ENCODE measurements at places on chromosomes 7 and 10.

- DNase-seq: no peak
These were observed 341.5 kb downstream of the ELMO1 start for GRCh38 chr7:37107047-37107750.

GRCh38 chr7:78437118-78437517, 638.5 kb downstream of the PHTF2 start:
- no peak for DNase-seq

DNA sequence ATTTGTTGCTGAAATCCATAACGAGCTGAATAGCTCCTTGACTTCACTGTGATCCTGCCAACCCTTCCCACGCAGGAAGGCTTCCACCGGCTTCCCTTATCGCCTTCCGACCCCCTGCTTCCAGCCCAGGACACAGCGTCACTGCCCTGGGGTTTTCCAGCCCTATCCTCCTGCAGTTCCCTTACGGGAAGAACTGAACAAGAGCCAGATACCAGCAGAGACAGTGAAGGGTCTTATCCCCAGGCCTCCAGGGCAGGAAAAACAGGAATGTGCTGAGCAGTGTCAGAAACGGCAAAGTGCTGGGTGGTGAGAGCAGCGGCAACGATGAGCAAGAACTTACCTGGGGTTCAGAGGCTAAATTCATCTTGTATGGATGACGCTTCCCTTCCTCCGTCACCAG, 22.4 kb downstream of the PDLIM1 start:
- DNase-seq: no peak

GRCh38 chr7:33644489-33644888, 260.9 kb upstream of the BMPER start:
- no peak for DNase-seq

DNA sequence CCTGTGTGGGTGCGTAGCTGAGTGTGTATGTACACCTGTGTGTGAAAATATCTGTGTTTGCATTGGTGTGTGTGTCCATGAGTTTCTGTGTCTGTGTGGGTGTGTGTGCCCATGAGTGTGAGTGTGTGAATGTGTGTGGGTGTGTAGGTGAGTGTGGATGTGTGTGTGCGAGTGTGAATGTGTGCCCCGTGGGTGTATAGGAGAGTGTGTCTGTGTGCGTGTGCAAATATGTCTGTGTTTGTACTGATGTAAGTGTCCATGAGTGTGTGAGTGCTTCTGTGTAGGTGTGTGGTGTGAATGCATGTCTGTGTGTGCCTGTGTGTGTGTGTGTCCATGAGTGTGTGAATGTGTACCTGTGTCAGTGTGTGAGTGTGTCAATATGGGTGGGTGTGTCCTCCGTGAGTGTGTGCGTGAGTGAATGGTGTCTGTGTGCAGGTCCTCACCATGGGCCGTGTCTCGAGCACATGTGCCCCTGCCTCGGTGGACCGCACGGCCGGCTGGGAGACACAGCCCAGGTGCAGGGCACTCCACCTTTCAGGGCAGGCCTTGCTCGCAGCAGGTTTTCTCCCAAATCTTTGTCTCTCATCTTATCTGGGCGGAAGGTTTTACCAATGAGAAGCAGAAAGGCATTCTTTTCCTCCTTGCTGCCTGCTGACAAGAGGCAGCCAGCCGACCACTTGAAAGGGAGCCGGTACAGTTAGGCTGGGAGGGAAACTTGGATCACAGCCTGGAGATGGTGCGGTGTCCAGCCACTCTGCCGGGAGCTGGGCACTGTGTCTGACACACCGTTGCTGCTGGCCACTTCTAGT, 107.1 kb upstream of the FAM20C start:
- DNase-seq: no peak

DNA sequence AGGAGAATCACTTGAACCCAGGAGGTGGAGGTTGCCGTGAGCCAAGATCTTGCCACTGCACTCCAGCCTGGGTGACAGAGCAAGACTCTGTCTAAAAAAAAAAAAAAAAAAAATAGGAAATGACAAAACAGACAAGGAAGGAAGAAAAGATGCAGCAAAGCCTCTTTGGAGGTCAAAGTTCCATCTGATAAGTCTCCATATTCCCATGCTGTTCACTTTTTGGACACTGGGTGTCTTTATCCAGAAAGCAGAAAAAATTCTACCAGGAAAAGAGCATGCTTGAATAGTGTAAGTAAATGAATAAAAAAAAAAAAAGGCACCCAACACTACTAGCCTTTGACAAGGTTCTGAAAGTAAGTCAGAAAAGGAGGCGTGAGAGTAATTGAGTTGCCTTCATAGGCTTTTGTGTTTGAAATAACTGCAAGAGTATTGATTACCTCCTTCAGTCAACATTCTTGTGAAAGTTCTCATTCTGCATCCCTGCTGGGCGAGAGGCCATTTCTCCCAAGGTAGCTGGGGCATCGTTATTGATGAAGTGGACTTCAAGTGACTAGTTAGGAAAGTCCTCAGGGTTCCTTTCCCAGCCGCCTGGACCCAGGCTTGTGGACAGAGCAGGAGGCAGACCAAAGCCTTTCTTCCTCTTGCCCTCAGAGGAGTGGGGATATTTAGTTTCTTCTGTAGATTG, 133.3 kb upstream of the KIF5B start:
- no peak for DNase-seq

- DNase-seq: no peak
These were observed 266.6 kb upstream of the PHYHIPL start for GRCh38 chr10:58909881-58910280.

DNA sequence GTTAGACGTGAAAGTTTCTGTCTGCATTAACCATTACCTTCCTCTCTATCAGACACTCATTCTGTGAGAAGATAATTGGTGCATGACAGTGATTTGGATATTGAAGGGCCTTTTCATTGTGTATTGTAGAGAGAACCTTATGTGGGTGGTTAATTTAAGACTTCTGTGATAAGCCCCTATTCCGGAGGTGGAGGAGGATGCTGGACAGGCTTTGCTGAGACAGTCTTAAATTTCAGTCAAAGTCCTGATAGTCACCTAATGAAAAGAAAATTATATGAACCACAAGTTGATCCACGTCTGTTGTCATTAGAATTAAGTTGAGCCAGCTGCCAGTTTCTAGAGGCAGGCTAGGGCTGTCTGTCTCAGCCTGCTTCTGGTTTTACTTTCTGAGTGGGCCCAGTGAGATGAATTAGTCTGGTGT, 62.9 kb downstream of the CELF2 start:
- no peak for DNase-seq

DNA sequence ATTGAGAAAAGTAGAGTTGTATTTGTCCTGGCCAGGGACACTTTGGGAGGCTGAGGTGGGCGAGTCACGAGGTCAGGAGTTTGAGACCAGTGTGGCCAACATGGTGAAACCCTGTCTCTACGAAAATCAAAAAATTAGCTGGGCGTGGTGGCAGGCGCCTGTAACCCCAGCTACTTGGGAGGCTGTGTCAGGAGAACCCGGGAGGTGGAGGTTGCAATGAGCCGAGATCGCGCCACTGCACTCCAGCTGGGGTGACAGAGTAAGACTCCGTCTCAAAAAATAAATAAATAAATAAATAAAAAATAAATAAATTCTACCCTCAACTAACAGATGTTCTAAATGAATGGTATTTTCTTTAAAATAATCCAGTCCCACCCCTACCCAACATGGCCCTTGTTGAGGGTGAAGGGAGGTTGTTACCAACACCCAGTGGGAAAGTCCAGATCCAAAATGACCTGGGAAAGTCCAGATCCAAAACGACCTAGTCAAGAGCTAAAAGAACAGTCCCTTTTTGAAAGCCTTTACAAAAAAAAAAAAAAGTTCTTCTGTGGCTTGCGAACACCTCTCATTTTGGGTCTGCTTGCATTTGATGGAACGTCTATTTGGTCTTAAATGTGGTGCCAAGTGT, 16.0 kb downstream of the MXI1 start:
- DNase-seq: no peak

GRCh38 chr7:47329320-47329926, 252.5 kb downstream of the TNS3 start:
- DNase-seq: no peak

- DNase-seq: no peak
These were observed 95.0 kb upstream of the AGBL3 start for GRCh38 chr7:134891262-134891695.

- DNase-seq: no peak
These were observed 32.4 kb upstream of the CCDC7 start for GRCh38 chr10:32413513-32413912.

DNA sequence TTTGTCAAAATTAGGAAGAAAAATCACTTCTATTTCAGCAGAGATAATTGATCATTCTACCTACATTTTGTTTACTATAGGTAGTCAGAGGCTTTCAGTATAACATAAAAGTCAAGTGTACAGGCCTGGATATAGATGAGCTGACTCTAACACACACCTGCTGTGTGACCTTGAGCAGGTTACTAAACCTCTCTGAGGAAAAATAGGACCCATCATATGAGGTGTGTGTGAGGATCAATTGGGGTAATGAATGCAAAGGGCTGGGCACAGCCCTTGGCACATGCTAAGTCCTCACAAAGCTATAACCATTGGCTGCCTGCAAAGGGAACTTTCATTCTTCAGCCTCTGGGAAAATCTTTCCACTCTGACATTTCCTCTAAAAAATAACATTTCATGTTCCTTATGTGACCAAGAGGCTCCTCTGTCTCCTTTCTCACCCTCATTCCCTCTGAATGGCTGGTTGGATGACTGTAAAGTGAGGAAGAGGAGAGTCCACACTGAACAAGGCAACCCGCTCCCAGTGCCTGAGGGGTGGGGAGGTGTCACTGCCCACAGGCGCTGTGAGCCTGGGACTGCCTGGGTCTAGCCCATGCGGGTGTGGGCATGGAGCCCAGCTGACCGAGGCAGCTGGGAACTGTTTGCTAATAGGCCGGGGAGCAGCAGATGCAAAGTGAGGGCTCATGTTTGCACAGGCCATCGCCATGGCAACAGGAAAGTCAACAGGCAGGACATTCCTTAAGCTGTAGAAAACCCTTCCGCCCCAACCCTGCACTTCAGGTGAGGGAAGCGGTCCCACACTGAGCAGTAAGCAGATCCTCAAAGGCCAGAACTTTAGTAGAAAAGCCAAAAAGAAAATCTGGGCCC, 36.8 kb downstream of the MYOF start:
- peak; percentile 59 for DNase-seq

DNA sequence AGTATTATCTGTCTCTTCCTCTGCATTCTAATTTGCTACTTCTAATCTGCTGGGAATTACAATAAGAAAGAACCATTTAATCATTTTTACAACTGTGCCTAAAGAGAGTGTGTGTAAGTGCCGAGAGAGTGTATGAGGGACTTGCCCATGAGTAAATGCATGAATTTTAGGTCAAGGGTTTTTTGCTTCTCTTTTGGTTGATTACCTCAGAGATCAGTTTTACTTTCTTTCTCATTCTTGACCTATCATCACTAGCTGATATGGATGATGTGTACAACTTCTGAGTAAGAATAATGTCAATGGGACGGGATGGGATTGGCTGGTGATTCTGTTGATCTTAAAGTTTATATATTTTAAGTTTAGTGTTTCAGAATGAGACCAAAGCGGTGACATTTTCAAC, 47.8 kb downstream of the IKZF1 start:
- no peak for DNase-seq

DNA sequence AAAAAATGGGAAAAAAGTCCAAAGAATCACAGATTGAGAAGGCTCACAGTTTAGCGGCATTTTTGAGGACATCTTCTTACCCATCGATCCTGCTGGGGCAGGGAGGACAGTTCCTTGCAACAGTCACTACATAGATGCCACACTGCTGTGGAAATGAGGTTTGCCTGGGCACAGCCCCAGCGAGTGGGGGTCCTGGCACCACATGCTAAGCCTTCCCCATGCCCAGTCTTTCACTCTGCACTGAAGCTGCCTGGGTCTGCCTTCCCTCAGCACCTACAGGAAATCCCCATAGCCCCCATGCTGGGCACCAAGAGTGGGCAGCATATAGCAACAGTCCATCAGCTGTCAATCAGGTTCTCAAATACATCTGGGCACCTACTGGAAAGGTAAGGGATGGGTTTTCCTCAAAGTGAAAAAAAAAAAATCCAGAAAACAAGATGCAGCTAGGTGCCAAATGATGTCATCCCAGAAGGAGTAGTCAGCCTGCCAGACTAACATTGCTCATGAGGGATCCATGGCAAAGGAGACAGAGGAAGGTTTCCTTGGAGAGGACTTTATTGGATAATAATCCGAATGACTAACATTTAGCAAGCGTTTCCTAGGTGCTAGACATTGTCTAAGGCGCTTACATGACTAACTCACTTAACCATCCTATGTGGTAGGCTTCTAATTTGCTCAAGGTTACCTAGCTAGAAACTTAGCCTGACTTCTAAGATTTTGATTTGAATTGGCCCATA, 125.7 kb upstream of the CXCL12 start:
- DNase-seq: no peak

GRCh38 chr7:55569269-55569663, 3.0 kb downstream of the VOPP1 start:
- DNase-seq: no peak

GRCh38 chr7:82998436-82998835, 164.2 kb downstream of the PCLO start:
- no peak for DNase-seq

- no peak for DNase-seq
These were observed 245.7 kb downstream of the WDR11 start for GRCh38 chr10:121096617-121097431.

DNA sequence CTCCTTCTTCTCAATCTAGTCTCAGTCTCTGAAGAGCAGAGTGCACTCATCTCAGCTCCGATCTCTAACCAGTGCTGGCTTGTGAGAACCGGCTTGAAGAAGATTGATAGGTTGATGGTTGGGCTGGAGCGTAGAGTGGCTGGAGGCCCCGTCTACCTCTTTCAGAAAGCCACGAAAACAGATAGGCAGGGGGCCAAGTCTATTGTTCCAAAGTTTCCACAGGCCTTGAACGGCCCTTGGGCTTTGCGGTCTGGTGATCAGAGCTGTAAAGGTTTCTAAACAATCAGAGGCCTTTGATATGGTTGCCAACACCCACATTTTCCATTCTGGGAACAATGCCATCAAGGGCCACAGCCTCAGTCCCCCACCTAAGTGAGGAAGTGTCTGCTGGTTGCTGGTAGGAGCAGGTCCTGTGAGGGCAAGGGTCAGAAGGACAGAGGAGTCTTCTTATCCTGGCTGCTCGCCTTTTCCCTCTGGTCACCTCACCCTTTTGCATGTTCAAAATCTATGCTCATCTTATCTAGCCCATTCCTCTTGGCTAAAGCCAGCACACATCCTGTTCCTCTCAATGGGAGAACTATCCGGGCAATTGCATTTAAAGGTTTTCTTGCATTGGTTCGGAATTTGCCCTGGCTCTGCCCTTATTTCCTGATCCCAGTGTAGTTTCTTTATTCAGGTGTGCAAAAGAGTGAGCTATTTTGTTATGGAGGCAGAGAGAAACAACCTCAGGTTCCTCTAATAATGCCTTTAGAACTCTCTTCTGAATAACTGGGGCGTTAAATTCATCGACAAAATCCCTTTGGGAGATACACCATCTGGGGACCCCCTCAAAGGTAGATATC, 70.3 kb upstream of the KMT2E start:
- peak; percentile 93 for DNase-seq

DNA sequence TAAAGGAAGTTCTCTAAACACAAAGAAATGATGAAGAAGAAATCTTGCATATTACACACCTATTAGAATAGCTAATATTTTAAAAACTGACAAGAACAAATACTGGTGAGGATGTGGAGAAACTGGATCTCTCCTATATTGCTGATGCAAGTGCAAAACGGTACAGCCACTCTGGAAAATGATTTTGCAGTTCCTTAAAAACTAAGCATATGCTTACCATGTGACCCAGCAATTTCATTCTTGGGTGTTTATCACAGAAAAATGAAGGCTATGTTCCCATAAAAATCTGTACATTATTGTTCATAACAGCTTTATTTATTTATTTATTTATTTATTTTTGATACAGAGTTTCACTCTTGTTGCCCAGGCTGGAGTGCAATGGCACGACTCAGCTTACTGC, 14.9 kb upstream of the PLEKHA1 start:
- DNase-seq: no peak

- no peak for DNase-seq
These were observed 26.3 kb downstream of the SND1 start for GRCh38 chr7:127678337-127678736.

Data from NCI-H187 treated with DMSO at 0.1 percent for 48 hours (cell line).